ENCODE measurements at places on chromosomes 4 and X.

- no peak for DNase-seq
Observed at GRCh38 chr4:134365852-134366251, 164.3 kb upstream of the PABPC4L start.

DNA sequence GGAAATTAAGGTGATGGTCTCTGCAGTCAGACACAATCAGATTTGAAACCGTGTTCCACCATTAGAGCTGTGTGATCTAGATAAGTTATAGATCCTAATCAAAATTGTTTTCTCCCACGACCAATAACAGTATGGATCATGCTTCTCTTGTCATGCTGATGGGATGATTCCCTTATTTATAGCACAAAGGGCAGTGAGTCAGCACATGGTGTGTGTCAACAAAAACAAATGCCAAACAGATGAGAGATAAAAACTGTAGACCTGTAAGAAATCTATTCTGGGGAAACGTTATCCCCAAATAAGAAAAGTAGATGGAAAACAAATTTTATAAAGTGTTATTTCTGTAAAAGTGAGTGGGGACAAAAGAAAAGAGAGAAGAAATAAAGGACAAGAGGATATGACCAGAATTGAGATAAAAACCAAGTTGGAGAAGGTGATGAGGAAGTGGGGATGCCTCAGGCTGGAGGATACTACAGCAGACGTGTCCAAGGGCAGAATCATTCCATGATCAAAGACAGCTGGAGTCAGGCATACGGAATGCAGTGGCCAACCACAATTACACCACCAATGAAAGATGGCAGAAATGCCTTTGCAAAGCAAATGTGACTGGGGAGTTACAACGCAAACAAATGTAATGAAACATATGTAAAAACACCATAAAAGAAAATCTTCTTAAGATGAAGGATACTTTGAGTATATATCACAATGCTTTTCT is 377.8 kb upstream of the PRKX start:
- no peak for DNase-seq

DNA sequence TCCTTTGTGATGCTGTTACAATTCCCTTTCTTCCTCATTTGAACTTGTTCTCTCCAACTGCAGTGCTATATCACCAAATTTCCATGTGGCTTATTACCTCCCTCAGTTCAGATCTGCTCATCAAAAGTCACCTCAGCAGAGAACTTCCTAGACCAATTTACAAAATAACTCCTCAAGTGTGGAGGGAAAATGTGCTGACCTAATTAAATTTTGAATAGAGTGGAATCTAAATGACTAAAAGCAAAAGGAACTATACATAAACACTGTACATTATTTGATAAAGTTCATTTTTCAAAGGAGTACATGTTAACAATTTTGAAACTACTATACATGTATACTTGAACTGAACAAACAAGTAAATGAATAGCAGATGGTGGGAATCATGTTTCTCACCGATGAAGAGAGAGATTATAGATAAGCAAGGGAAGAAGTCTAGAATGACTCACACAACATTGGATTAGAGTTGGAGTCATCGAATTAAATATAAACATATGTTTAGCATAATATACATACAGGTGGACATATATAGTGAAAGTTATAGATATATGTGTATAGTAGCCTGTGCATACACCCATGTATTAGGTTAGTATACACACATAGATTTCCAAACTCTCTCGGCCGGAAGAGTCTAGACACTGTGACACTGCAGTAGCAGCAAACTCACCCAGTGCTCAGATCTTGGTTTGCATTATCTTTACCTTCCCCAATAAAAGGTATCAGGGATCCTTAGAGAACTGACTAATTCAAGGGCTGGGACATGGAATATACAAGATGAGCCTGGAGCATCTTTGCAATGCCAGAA is 318.7 kb downstream of the PCDH18 start:
- no peak for DNase-seq

GRCh38 chr4:184396570-184397515 is 77.5 kb downstream of the IRF2 start:
- DNase-seq = no peak

DNA sequence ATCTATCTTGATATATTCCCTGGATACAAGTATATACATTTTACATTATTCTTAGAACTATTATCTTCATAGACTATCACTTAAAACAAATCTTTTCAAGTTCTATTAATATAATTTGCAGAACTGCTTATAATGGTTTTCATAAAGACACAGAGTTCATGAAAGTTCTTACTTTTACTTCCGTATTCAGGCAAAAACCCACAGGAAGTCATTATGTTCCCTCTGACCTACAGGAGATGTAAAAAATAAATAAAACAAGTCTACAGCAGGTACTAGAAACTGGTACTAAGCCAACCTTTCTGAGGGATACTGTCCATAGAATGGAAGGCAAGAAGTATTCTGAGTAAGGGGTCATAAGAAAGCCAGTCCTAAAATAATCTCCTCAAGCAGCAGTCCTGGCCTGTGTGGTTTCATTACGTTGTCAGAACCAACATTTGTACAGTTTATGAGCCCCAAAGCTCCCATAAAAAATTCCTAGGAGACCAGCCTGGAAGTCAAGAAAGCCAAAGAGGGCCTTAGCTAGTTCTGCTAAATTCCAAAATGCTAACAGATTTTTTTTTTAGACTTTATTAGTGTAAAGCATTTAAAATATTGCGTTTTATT is 68.6 kb downstream of the CAMK2D start:
- DNase-seq = no peak
